ENCODE measurements at places on chromosomes 16 and 17.

DNA sequence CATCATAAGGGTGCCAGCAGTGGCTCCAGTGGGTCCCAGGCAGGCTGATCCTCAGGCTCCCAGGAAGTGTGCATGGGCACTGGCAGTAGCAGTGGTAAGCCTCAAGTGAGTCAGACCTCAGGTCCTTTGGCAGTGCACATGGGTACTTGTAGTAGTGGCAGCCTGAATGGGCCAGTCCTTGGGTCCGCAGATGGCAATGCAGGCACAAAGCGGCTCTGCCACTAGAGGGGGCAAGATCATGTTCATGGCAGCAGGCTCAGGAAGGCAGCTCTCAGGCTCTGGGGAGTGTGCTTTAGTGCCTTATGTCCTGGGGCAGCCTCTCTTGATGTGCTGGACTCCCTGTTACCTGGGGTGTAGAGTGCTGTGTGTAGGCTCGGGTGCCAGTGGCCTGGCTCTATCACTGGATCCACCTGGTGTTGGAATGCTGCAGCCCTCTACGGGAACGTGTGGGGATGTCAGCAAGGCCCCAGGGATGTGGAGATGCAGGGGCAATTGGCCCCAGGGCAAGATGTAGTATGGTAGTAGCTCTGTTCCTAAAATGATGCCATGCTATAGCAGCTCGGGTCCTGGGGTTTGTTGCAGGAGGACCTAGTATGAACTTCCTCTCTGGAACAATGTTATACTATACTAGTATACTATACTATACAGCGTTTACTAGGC, 11.0 kb downstream of the ACSM3 start:
- no peak for DNase-seq

DNA sequence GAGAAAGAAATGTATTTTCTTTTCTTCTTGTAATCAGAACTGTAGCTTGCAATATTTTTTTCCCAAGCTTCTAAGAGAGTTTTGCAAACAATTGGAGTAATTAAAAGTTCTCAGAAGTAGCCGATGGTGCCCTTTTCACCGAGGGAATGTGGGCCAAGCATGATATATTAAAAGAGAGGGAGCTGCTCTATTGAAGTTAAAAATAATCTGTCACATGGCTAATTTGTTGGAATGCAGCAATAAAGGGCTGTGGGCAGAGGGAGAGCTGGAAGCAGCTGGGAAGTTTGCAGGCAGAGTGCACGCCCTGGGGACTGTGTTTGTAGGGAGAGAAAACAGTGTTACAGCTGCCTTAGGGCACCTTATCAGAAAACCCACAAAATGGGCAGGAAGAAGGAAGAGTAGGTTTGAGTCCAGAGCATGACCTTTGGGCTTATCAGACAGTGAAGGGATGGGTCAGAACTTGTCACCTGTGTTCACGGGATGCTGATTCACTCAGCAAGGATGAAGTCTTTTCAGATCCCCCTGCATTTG, 18.5 kb upstream of the TERF2 start:
- DNase-seq: no peak

DNA sequence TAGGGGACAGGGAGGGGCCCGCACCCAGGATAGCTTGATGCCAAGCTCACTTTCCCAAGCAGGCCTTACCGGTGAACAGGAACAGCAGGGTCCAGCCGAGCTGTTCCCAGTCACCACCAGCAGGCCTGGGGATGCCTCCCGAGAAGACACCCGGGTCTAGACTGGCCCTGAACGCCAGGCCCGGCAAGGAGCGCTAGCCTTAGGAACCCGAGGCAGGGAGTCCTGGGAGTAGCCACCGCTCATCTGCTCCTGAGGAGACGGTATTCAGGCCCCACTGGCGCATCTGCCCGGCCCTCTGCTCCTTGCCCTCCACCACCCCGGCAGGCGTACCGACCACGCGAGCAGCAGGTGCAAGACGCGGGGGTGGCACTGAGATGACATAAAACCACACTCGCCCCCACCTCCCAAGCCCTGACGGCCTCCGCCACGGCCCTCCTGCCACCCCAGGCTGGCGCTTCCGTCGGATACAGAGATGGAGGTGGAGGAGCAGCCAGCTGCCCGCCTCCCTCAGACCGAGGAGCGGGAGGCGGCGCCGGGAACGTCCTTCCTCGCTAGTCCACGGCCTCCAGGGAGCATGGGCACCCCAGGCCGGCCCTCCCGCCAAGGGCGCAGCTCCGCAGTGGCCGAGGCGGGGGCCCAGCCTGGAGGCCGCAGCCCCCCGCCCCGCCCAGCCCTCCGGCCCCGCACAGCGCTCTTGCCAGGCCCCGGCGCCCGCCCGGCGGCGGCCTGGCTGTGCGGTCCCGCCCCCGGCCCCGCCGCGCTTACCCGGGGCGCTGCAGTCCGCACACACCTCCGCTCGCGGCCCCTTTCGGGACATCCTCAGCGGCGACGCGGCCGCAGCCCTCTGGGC, 661 bp downstream of the GIT1 start:
- DNase-seq: no peak

GRCh38 chr16:66873685-66874055, 6.6 kb upstream of the PDP2 start:
- DNase-seq: no peak

GRCh38 chr17:73347351-73347750, 35.5 kb upstream of the CDC42EP4 start:
- no peak for DNase-seq

GRCh38 chr16:2372684-2373083, 32.2 kb upstream of the ABCA3 start:
- no peak for DNase-seq

GRCh38 chr17:6069539-6070429, at the start of gene WSCD1:
WSCD1 (plus strand) TSS chr17:6070379; CDS start chr17:6080659, 10,280 bp downstream.
- DNase-seq: peak; percentile 27

GRCh38 chr17:59859444-59860025, 33.2 kb downstream of the TUBD1 start:
- no peak for DNase-seq

DNA sequence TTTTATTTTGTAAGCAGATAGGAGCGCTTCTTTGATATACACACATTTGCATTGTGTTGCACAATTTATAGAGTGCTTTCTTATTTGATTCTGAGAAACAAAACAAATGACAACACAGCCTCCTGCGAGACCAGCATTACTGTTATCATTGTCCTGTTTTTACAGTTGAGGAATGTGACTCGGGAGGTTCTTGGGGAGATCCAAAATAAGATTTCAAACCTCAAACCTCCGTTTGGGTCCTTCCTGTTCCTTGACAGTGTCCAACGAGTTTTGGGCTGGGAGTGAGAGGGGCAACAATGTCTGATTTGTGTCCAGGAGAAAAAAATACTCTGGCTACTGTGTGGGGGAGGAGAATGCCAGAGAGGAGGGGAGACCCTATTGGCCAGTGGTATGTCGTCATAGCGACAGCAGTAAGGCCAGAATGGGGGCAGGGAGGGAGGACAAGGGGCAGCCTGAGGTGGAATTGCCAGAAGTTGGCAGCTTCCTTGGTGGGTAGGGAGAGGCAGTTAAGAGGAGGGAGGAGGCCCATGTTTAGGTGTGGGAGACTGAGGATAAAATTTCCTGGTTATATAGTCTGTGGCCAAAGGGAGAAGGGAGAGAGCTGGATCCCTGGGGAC, 45.5 kb downstream of the TMEM132E start:
- DNase-seq: no peak

- DNase-seq: no peak
These were observed 1.4 kb downstream of the ALDOA start for GRCh38 chr16:30066761-30067583.

- no peak for DNase-seq
These were observed 118.7 kb upstream of the CDH5 start for GRCh38 chr16:66247516-66248481.

DNA sequence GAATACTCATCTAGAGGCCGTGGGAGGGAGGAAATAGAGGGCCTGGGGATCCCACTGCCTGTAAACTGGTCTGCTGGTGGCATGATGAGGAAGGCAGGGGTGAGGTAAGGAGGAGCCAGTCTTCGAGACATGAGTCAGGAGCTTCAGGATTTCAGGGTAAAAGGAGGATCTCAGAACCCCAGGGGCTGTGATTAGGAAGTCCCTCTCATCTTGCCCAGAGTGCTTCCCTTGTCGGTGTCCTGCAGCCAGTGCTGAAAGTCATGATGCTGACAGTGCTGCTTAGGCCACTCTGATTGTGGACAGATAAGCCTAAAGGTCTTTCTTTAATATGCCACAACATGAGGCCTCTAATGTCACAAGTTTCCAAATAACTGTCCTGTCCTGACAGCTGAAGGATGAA, 29.6 kb downstream of the COG4 start:
- DNase-seq: no peak

- DNase-seq: no peak
These were observed 2.6 kb downstream of the SPEM3 start for GRCh38 chr17:7431231-7431630.

DNA sequence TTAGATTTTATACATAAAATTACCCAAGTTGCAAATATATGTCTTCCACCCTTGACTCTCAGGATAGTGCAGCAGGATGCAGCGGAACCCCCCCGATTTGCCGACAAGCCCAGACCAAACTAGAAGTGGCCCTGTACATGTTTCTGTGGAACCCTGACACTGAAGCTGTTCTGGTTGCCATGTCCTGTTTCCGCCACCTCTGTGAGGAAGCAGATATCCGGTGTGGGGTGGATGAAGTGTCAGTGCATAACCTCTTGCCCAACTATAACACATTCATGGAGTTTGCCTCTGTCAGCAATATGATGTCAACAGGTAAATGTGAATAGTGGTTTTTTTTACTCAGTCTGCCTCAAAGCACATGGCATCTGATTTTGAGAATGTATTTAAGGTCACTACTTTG, 70.7 kb downstream of the OMG start:
- no peak for DNase-seq

- DNase-seq: peak; percentile 71
These were observed at the start of gene NT5C3B for GRCh38 chr17:41835800-41836549. NT5C3B (minus strand) TSS chr17:41836232; CDS start chr17:41836193, 39 bp downstream.

DNA sequence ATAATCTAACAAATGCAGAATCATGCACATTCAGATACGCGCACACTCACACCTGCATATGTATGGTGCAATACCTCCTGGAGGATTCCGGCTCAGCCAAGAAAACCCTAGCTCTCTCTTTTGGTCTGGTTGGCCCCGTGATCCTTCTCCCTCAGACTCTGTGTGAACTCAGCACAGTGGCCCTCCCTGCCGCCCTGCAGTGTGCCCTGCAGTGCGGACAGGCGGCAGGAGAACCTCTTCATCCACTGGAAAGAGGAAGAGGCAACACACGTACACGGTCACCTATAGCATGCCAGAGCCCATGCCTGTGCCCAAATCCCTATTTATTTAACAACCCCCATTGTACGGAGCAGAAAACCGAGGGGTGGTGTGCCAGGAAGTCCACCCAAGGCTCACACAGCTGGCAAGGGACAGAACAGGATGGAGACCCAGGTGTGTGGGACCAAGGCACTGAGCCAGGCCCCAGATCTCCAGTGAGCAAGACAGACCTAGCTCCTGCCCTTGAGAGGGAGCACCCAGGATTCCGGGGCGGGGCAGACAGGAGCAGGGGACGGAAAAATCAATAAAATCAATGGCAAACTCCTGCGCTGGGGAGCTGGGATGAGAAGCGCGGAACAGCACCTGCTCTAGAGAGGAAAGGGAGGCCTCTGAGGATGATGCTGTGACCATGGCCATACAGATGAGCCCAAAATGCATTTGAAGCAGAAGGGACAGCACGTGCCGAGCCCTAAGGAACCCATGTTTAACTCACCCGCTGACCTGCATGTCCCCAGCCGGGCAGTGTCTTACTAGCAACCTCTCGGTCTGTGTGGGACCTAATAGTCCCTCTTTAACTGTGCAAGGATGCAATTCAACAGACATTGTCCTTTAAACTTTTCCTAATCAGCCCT, 54.7 kb upstream of the CIBAR2 start:
- no peak for DNase-seq

- DNase-seq: no peak
These were observed 9.6 kb downstream of the CDC42EP4 start for GRCh38 chr17:73302189-73302588.

DNA sequence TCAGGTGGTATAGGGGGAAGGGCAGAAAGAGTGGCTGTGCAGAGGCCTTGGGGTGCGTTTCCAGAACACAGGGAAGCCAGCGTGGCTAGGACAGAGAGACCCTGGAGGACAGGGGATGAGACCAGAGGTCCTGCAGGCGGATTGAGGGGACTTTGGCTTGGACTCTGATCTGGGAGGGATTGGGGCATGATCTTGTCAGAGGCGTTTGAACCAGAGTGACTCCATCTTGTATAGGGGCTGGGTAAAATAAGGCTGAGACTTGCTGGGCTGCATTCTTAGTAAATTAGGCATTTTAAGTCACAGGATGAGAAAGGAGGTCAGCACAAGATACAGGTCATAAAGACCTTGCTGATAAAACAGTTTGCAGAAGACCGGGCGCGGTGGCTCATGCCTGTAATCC, 5.4 kb upstream of the NATD1 start:
- no peak for DNase-seq

- DNase-seq: no peak
These were observed 471 bp downstream of the PARD6A start for GRCh38 chr16:67661101-67661761.

DNA sequence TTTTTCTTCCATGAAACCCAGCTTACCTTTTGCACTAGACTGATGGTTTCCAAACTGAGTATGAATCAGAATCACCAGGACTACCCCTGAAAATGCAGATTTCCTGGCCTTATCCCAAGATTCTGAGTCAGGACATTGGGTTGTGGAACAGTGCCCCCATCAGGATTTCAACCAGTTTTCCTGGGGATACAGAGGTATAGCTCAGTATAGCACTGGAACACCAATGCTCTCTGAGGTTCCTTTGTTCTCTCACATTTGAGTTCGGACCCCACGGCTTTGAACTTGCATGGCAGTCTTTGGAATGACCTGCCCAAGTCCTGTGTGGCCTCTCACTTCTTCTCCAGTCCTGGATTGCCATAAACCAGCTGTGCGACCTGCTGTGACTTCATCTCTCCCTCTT, 12.8 kb upstream of the CCL8 start:
- no peak for DNase-seq

DNA sequence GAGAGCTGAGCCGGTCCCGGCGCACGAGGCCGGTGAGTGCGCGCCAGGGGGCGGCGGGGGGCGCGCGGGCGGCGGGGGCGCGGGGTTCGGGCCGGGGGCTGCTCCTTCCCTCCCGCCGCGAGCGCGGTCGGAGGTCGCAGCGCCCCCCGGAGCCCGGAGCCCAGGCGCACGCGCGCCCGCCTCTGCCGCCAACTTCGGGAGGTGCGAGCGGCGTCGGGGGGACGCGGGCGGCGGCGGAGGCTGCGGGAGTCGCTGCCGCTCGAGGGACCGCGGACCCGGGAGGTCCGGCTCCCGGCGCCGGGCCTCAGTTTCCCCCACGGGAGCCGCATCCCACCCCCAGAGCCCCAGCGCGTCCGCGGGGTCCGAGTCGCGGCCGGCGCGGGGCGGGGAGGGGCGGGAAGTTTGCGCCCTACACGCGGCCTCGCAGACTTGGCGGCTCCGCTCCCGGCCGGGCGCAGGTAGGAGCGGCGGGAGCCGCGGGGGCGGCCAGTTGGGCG, at the start of gene PRR35:
Gene PRR35 (plus strand): TSS at position 191 of the 497 bp plus-strand sequence. CDS start 2,901 bp downstream, outside the sequence.
- DNase-seq: no peak

GRCh38 chr16:86969716-86970115, 347.5 kb downstream of the C16orf95 start:
- no peak for DNase-seq
